ENCODE measurements at places on chromosomes 5 and 9.

DNA sequence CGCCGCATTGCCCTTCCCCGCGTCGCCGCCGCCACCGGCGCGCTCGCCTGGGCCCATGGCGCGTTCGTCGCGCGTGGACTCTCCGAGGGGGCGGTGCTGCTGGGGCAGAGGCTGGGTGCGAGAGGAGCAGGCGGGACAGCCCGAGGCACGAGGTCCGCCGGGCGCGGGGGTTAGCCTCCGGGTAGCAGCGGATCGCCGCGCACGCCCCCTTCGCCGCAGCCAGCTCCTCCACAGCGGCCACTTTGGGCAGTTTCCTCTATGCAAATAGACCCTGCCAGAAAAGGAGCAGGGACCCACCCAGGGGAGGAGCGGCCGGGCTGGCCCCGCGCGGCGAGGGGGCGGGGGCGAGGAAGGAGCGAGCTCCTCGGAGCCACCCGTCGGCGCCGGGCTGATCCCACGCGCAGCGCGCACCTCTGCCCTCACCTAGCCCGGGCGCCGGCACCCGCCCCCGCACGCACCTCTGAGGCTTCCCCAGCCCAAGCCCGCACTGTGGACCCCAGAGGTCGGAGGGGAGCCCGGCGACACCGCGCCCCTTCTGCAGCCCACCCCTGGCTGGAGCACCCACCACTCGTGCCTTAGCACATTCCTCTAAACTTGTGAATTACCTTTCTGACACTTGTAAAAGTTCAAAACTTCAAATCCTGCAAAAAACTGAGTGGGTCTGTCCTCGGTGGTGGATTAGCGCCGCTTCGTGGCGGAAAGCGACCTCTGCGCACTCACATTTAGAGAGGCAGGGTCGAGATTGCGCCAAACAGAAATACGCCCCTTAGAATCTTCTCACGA lies at the start of gene COL23A1:
COL23A1 (minus strand) TSS at position 253 of the 783 bp plus-strand sequence.
- no peaks in the 10 kb centered on the region for H3K27me3 ChIP-seq
- no peaks in the 10 kb centered on the region for H3K4me1 ChIP-seq
- no peak within 1 kb of the TSS for H3K4me3 ChIP-seq
- no peak within 1 kb of the TSS for H3K27ac ChIP-seq
- H3K36me3 ChIP-seq, result no peaks in the 10 kb centered on the region

DNA sequence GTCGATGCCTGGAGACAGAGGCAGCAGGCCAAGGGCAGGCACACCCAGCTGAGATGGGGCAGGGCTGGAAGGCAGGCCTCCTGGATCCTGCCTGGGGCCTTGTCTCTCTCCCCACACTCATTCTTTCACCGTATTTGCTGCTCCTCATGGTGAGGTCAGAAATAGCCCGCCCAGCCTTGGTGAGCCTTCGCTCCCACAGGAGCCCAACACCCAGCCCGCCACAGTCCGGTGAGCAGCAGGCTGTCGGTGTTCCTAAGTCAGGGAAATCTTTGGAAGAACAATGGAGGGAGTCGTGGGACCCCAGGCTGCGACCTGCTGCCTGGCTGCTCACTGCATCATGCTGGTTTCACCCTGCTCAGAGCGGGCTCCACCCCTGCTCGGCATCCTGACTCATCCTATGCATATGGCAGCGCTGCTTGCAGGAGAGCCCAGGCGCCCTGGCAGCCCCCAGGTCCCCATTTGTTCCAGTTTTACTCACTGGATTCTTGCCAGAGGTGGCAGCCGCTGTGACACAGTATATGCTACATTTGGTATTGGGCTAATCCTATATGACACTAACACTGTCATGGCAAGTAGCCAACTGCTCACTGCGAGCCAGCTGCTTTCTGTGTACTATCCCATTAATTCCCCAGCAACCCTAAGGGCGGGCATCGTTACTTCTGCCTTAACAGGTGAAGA lies 53.2 kb upstream of the NCS1 start:
- H3K4me1 ChIP-seq, result peaks cover 6% of the 10 kb centered on the region
- H3K4me3 ChIP-seq, result no peak overlapping the region
- no peaks in the 10 kb centered on the region for H3K27me3 ChIP-seq
- DNase-seq, result no peak
- no peaks in the 10 kb centered on the region for H3K36me3 ChIP-seq
- no peak overlapping the region for H3K27ac ChIP-seq

GRCh38 chr9:117734523-117735314 lies 30.5 kb downstream of the TLR4 start:
- DNase-seq, result no peak
- H3K4me3 ChIP-seq, result no peak overlapping the region
- H3K36me3 ChIP-seq, result no peaks in the 10 kb centered on the region

DNA sequence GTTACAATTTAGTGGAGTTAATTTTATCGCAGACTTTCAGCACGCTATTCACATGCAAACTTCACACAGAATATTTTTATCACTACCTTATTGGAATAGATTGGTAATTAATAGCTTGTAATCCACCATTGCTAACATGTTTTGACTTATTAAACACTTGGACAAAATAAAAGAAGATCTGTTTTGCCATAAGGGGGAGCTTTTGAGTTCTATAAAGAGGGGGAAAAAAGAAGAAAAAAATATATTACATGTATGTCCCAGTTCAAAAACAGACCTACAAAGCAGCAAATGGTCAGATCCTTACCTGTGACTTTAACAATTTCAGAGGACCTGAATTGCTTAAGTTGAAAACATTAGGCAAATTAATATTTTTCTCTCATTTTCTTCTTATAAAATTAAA lies 1.2 kb upstream of the PAPPA start:
- DNase-seq, result no peak
- peaks cover 11% of the 10 kb centered on the region for H3K27me3 ChIP-seq
- H3K27ac ChIP-seq, result no peak overlapping the region
- H3K36me3 ChIP-seq, result no peaks in the 10 kb centered on the region
- no peak overlapping the region for H3K4me3 ChIP-seq

DNA sequence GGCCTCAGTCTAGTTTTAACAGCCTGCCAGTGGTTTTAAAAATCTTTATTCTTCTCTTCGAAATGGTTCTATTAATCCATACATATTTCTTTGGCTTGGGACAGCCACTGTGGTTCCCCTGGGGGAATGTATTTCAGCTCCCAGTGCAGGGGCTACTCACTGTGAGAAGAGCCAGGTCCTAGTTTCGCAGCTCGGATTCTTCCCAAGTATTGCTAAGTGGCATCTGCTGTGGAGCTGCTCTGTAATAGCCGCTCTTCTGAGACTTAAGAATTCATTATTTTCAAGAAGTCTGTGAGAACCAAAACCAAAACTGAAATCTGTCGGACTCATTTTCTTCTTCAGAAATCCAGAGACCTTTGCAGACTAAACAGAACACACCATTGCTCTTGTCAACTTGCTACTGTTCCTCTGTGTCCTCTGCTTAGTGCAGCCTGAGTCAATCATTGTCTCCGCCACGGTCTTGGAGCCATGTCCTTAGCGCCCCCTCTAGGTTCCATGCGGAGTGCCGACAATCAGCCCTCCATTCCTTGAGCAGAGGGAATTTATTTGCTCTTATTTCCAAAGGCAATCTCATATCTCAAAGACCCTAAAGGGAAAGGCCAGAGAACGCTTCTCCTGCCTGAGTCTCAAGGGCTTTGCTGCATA lies 478.2 kb downstream of the SPATA31D1 start:
- no peak overlapping the region for H3K4me3 ChIP-seq
- no peaks in the 10 kb centered on the region for H3K27me3 ChIP-seq
- H3K36me3 ChIP-seq, result no peaks in the 10 kb centered on the region
- H3K27ac ChIP-seq, result no peak overlapping the region
- H3K4me1 ChIP-seq, result no peaks in the 10 kb centered on the region

GRCh38 chr9:117706421-117707116 lies 2.4 kb downstream of the TLR4 start:
- H3K4me1 ChIP-seq, result no peaks in the 10 kb centered on the region
- H3K27me3 ChIP-seq, result no peaks in the 10 kb centered on the region
- H3K27ac ChIP-seq, result no peak overlapping the region
- DNase-seq, result no peak

DNA sequence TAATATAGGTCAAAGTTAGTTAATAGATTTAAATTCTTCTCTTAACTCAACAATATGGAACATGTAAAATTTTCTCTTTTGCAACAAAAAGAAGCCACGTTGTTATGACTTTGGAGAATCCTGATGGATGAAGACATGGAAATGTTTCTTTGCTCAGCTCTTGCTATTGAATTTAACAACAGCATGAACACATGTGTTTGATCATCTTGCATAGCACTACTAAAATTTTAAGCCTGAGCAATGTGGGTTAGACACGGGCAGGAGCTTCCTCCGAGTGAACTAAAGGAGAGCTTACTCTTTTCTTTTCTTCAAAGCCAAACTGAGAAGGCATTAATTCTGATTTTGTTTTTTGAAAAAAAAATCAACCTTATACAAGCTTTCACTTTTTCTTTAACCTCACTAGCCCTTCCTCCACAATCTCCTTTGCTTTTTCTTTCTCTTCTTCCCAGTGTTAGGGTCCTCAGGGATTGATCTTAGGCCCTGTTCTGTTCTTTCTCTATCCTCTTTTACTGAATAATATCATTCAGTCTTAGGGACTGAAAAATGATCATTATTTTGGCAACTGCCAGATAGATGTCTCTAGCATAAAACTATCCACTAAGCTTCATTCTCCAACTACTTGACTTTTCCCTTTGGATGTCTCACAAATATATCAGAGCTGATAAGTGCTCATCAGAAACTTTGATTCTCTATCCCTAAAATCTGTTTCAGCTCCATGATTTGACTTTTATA lies 36.9 kb downstream of the ADAMTS19 start:
- no peaks in the 10 kb centered on the region for H3K36me3 ChIP-seq
- H3K27ac ChIP-seq, result no peak overlapping the region

DNA sequence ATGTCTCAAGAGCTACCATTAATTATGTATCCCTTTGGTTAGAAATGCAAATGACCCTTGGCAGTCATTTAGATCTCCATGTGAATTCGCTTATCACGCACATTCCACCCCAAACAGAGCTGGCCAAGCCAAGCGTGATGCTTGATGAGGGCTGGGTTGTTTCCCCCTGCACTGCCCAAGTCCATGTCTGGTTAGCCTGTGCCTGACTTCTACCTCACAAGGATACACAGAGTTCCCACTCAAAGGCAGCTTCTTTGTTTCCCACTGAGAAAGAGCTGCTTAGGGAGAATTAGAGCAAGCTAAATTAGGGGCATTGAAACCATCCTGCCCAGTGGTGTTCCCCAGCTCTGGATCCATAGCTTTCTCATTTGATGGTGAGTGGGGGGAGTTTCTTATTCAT lies 87.2 kb downstream of the FSTL4 start:
- no peaks in the 10 kb centered on the region for H3K4me1 ChIP-seq
- no peak for DNase-seq
- H3K4me3 ChIP-seq, result no peak overlapping the region
- H3K36me3 ChIP-seq, result no peaks in the 10 kb centered on the region
